ENCODE measurements at places on chromosomes 12 and 14. TPM values are rescaled to one million over a fixed set of nuclear protein-coding genes. Genes with fewer than 3 reads are reported as not detected.

DNA sequence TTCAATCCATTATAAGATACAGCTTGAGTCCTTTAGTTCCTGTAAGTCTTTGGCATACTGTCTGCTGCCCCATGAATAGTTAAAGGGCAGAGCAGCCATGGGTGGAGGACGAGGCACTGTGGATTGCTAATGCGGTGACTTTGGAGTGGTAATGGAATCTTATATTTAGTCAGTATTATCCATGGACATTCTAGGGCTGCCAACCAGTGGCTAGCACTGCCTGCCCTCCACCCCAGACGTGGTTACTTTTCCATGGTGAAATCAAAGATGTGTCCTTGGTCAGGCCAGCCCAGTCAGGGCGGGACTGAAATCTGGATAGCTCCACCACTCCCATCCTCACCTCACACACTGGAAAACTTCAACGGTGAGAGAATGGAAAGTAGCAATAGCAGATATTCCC lies 2.3 kb downstream of the TTC9 start:
- no peak for DNase-seq

DNA sequence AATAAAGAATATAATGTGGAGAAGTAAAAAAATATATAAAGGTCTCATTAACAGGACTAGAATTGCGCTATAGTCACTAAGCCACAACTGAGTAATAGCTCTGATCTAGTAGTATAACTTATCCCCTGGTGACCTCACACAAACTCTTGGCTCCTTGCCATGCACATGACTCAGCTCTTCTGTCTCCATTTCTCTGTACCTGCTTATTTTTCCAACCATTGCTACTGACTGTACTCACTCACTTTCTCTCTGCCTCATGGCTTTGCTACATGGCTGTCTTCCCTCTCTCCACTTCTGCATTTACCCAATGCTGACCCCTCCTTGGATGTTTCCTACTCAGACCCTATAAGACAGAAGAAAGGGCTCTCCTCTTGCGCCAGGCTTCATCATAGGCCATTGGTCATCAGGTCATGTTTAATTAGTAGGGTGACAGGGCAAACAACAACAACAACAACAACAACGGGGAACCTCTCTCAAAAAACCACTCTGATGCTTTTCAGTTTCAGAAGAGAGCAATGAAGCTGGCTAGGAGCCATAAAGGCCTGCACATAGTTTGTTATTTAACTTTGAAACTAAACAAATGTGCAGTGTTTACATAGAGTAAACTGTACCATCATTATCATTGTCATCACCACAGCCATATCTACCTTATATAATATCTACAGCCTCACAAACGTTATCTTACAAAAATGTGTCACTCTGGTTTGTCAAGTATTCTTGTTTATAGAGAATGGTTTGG lies 25.6 kb upstream of the KRAS start:
- peak; percentile 40 for DNase-seq

- peak; percentile 92 for DNase-seq
Observed at GRCh38 chr12:50174971-50175715, 8.0 kb upstream of the CERS5 start.

- DNase-seq, result peak; percentile 54
Observed at GRCh38 chr14:32602699-32603098, 273.6 kb downstream of the AKAP6 start.

DNA sequence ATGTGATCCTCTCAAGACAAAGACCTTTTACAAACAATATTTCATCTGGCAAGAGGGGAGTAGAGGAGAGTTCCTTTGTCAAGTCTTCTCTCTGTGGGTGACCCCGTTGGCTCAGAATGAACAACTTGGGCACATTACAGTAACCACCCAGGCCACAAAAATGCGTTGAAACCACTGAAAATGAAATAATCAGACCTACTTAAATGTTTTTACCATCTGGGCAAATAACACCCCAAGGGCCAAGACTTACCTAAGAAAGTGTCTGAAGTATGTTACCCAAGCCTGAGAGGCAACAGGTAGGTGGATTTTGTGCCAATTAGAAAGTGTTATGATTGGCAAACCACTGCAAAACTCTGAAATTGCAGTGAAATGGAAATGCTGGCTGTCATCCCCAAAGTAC lies 1.3 kb downstream of the TC2N start:
- peak; percentile 18 for DNase-seq

Gene TAS2R13
- total RNA-seq, result 3.2 TPM

Gene RNASE4
- total RNA-seq, result 21.0 TPM

Data from tongue (tissue), 3 donors.